ENCODE measurements at places on chromosomes 3 and 15.

DNA sequence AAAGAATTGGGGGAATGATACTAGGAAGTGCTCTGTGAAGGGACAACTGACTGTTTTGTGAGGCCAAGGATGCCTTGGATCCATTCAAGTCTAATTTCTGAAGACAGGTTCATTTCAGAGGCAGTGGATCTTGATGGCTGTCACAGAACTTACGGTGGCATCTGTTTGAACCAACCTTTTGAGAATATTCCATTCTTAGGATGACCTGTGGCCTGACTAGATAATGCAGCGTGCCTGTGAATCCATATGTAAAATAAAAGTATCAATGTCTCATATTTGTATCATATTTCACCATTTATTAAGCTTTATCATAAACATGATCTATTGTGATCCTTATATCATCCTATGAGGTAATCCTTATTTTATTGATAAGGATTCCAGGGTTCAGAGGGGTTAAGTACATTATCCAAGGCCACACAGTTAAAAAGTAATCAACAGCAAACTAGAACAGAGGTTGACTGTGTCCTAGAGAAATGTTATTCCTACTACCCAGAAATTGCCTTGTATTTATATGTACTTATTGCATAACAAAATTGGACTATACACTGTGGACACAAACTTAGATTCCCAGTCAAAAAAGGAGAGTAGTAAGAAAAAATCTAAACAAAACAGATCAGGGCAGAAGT lies 34.3 kb downstream of the IL1RAP start:
- no peak for DNase-seq

DNA sequence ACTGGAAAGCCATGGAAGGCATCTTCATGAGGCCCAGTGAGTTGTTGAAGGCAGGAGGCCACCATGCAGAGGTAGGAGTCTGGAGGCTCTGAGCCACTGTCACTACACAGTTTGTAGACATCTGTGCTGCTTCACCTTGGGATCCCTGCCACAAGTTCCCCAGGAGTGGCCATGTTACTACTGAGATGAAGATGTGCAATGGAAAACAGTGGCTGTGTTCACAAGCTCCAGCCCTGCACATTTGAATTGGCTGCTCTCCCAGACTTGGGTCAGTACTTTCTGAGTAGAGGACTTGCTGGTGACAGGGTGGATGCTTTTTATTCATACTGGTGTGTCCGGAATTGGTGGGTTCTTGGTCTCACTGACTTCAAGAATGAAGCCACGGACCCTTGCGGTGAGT lies 86.9 kb upstream of the C15orf39 start:
- DNase-seq = peak; percentile 39

DNA sequence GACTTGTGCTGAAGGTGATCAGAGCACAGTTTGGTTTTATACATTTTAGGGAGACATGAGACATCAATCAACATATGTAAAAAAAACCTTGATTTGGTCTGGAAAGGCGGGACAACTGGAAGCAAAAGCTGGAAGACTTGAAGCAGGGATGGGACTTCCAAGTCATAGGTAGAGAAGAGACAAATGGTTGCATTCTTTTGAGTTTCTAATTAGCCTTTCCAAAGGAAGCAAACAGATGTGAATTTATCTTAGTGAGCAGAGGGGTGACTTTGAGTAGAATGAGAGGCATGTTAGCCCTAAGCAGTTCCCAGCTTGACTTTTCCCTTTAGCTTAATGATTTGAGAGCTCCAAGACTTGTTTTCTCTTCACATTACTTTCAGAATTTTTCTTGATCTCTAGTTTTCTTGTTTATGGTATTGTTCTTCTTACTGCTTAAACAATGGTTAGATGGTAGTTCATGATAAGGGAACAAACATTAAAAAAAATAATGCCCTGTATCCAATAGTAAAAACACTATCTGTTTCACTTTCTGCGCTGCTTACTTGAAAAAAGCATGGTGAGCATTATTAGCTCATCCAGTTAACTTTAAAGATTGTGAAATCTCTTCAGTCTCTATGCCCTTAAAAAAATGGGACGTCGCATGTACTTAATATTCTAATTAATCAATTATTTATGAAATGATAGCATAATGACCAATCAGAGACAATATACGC lies 48.5 kb upstream of the BCHE start:
- no peak for DNase-seq

- DNase-seq = peak; percentile 96
Observed at GRCh38 chr3:57060089-57060821, at the start of gene SPATA12. Gene SPATA12, plus strand, starts transcription at chr3:57060664. Its CDS starts 13,031 bp downstream, at chr3:57073695.

- DNase-seq = no peak
Observed at GRCh38 chr3:118187221-118187620, 847.4 kb downstream of the IGSF11 start.

GRCh38 chr3:9897408-9898372 lies 5.0 kb upstream of the IL17RE start:
- DNase-seq = peak; percentile 80

DNA sequence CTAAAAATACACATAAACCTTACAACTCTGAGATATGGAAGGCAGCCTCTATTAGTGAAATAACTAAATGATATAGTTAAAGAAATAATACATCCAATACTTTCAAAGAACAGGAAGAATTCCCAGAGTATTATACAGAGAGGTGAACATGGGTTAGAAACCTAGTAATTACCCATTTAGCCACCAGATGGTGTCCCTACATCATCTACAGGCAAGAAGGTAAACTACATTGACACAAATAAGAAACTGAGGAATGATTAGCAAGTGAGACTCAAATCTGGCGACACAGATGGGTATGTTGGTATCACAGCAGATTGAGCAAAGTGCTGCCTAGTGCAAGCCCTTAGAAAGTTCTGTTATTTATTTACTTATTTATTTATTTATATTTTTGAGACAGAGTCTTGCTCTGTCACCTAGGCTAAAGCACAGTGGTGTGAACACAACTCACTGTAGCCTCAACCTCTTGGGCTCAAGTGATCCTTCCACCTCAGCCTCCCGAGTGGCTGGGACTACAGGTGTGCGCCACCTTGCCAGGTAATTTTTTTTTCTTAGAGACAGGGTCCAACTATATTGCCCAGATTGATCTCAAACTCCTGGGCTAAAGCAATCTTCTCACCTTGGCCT lies 28.2 kb downstream of the NEK4 start:
- peak; percentile 59 for DNase-seq

DNA sequence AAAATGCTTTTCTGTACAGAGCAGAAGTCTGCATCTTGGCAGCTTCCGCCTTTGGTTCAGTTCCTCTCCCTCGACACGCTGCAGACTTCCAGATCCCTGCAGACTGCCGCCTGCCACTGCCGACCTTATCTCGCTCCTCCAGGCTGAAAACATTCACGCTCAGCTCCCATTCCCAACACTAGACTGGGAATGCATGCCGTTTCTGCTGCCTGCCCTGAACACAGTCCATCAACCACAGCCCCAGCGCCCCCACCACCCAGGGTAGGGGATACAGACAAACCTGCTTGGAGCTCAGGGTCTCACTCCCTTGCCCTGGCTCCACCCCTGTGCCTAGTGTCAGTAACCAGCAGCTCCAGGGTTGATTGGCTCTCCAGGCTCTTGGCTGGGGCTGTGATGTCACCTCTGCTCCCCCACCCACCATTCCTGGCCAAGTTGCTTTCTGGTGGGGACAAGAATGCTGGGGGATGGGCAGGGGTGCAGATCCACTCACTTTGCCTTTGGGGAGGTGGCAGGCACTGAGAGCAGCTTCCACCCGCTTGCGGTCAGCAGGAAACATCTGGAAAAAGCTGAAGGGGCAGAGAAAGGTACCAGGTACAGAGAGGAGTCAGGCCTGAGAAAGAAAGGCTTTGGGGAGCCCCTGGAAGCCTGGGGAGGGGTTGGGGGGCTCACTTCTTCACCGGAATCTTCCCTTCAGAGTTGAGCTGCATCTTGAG lies 6.1 kb downstream of the PLCB2 start:
- no peak for DNase-seq

DNA sequence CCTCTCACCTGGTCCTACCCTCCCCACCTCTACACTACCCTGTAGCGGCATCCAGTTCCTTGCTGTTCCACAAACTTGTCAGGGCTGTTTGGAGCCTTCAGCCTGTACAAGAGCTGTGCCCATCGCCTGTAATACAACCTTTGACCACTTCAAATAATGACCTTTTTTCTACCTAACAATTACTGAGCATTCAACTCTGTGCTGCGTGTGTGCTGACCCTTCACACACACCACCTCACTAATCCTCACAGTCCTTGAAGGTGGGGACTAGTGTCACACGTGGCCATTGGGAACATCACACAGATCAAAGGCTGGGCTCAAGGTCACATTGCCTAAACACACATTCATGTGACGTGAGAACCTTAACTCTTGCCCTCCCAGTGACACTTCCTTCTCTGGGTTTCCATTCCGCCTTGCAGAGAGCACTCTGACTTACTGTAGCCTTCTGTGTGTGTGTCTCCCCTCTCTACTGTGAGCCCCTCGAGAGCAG lies 3.1 kb downstream of the C3orf20 start:
- DNase-seq = no peak

GRCh38 chr3:195763843-195764825 lies 43.4 kb downstream of the MUC20 start:
- no peak for DNase-seq

DNA sequence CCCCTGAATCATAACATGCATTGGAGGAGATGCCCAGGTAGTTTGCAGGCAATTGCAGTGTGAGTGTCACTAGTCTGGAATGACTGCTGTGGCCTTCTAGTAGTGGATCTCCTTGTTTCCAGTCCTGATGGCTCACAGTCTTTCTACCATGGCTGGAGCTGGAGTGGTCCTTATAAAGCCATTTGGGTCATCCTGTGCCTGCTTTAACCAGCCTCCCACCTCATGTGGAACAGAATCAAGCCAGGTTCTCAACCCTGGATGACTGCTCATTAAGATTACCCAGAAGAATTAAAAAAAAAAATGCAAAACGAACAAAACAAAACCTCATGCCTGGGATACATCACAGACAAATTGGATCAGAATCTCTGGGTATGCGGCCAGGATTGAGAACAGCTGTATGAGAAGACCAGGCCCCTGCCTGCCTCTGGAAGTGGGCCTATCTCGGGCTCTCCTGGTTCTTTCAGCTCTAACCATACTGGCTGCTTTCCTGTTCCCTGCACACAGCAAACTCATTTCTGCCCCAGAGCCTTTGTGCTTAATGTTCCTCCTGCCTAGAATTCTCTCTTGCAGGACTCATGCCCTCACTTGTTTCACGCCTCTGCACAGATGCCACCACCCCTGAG lies 96.4 kb downstream of the ITPR1 start:
- DNase-seq = no peak

DNA sequence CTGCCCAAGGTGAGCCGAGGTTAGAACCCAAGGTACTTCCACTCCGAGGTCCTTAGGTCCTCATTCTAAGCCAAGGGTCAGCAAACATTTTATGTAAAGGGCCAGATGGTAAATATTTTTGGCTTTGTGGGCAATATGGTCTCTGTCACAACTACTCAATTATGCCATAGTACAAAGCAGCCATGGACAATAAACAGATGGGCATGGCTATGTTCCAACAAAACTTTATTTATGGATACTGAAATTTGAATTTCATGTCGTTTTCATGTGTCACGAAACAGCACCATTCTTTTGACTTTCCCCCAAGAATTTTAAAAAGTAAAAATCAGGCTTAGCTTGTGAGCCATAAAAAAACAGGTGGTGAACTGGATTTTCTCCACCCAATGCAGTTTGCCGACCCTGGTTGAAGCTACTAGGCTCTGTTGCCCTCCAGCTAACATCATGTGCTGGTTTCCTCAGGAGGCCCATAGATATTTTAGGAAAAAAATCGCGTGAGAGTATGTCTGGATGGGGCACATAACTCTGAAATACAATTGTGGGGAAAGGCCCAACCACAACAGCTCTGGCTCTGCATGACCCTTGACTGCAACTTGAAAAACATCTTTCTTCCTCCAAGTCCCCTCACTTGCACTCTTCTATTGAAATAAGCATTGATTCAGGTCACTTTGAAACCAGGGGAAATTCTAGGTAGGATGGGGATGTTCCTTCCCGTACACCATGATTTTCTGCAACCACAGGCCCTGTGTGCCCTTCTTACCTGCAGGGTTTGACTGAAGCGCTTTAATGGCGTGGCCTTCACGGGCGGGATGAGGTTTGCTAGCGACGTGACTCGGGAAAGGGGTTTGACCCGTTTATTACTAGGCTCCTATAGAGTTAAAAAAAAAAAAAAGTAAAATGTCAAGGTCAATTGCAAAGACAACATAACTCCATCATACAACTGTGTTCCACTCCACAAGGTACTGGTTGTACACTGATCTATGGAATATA lies 28.5 kb downstream of the ARHGEF3 start:
- DNase-seq = no peak

DNA sequence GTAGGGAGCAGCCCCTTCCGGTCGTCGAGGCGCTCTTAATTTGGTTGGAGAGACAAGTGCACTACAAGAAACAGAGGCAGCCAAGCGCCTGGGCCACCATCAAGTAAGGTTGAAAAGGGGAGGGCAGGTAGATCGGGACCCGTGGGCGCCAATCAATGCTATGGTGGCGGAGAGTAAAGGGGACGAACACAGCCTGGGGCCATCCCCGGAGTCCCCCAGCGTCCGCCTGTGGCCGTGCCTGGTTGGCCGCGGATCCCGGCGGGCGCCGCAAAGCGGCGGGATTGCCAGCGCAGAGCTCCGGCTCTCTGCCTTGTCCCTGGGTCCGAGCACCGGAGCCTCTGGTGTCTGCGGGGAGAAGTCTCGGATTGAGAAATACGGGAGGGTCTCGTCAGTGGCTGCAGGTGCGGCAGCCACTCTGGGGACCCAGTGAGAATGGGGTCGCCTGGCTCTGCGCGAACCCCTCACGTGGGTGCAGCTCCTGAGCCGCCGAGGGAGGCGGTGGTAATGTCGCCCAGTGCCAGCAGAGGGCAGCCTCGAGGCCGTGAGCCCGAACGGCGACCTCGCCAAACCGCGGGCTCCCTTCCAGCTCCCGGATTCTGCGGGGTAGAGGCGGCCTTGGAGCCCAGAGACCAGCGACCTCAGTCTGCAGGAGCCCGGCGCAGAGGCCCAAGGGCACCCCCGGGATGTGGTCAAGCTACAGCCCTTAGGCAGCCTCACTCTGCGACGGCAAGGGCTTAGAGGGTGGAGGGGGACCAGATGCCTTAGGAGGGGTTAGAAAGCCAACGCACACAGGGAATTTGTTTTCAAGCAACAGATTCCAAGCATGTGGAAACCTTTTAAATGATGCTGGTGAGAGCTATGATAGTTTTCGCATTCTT lies 10.8 kb downstream of the FOXL2 start:
- DNase-seq = peak; percentile 90

DNA sequence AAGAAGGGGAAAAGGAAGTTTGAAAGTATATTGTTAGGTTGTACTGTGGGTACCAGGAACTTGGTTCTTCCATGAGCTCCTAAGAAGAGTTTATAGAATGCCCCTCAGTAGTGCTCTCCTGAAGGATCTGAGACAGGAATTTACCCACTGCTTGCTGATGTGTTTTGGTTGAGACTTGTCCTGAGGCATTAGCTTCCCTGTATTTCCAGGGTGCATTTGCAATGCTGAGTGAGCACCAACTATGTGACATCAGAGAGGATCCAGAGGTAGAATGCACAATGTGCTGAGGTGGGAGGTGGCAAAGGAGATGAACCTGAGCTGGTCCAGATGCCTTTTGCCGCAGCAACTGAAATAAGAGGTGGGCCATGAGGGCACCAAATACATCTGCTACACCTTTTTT lies 64.3 kb upstream of the LRRC3B start:
- DNase-seq = no peak

- no peak for DNase-seq
Observed at GRCh38 chr3:111972891-111973290, 5.9 kb upstream of the ABHD10 start.

- no peak for DNase-seq
Observed at GRCh38 chr15:45867281-45867680, 232.5 kb downstream of the SQOR start.

- no peak for DNase-seq
Observed at GRCh38 chr3:154338570-154338969, 14.3 kb upstream of the DHX36 start.

GRCh38 chr3:149971403-149972075 lies 844 bp upstream of the PFN2 start:
- no peak for DNase-seq

GRCh38 chr15:50181201-50181968 lies 611 bp upstream of the SLC27A2 start:
- DNase-seq = no peak
